ENCODE measurements at places on chromosomes 5 and 9.
A peak's percentile ranks its signal among the peaks of the same experiment; 100 is the strongest.

DNA sequence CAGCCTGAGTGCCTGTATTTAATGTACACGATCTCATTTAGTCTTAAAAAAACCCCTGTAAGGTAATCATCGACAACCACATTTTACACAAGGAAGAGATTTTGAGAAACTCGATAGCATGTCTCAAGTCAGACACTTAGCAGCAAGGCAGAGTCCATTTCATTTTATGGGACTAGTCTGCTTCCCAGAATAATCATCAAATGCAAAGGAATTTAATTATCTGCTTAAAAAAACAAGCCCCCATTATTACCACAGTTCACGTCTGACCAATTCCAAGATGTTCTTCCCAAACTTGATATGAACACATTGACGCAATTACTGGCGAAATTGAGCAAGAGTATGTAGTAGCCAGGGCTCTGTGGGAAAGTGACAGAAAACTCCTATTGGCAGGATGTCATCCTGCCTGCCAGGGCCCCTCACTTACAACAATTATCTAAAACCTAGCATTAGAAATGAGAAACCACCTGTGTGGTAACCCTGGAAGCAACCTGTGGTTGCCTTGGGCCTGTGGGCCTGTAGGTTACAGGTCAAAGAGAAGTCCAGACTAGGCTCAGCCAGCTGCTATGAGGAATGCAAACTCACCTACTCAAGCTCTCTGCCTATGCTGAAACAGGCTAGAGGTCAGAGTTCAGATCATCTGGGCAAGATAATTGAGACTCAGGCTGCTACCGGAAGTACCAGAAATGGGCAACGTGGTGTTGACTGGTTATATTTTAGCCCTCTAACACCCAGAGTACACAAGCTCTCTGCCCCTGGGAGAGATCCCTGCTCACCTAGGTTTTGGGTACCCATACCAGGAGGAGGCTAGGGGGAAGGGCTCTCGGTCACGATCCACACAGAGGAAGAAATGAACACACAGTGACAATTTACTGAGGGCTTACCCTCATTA lies 1.6 kb downstream of the B4GALT1 start:
- DNase-seq: no peak

- DNase-seq: no peak
Measured at GRCh38 chr5:171693412-171693811, 92.2 kb upstream of the SMIM23 start.

DNA sequence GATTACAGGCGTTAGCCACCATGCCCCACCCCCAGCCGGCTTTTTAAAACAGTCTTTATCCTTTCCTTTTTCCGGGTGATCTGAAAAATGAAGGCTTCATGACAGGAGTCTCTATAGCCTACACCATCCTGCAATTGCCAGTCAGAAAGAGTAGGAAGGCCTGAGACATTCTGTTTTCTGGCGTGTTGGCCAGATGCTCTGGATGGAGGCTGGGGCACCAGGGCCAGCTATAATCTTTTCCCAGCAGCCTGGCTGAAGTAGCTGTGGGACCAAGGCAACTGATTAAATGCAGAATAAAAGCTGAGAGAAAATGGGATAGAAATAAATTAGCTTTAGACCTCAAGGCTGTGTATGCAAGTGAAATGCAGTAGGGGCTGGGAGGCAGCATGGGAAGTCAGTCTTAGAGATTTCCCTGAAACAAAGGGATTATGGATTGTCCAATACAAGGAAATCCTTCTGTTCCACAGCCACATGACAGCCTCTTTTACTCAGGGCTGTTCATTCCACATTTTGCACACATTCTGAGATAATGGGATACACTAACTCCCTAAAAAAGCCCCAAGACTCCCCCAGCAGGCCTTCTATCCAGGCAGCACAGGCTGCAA lies 116.0 kb upstream of the LRRTM2 start:
- DNase-seq: no peak

GRCh38 chr5:61256474-61256873 lies 75.6 kb upstream of the ZSWIM6 start:
- no peak for DNase-seq

GRCh38 chr9:79788662-79789061 lies 216.9 kb downstream of the TLE4 start:
- DNase-seq: no peak

- DNase-seq: no peak
Measured at GRCh38 chr5:114782177-114782576, 387.5 kb downstream of the TRIM36 start.

DNA sequence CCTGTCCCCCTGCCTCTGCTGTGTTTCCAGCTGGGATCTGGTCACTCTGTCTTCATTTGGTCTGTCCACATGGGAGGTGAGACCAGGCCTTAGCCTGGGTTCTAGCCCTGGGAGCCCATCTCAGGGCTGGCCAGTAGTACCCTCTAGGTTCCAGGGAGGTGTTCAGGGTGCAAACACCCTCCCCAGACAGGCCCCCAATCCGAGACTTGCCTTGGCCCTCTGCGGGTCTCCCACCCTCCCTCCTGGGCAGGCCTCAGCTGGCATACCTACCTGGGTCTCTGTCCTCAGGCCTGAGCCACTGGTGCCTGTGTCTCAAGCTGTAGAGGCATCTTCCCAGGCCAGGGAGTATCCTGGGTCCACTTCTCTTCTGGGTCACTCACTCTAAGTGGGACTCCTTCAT lies 925 bp upstream of the SAPCD2 start:
- no peak for DNase-seq

DNA sequence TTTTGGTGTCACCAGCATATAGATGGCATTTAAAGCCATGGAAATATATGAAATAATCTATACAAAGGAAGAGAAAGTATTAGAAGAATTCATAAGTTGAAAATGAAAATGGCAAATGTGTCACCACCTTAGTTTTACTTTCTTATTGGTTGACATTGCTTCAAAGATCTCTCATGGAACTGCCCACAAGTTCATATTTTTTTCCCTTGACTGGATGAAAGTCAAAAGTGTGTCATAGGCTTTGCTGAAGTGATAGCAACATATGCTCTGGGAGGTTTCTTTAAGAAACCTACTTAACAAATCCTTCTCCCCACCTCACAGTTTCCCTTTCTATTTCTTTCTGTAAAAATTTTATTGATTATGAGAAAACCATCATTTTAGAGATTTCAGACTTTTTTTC lies 127.2 kb downstream of the VPS13A start:
- DNase-seq: no peak

DNA sequence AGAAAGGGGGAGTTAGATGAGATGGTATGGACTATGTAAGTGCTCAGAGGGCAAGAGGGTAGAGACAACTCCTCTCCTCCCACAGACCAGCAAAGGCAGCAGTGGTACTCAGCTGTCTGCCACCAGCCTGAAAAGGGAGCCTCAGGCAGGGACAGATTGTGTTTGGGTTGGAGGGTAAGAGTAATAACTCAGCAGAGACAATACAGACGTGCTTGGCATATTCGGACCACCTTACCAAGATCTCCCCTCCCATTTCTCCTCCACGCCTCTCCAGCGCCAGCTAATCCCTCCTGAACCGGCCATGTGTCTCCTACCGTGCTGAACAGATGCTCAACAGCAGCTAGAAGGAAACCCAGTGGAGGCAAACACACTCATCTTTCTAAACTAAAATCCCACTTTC lies 180.8 kb downstream of the ASTN2 start:
- DNase-seq: no peak

- no peak for DNase-seq
Measured at GRCh38 chr5:82982846-82983245, 94.3 kb downstream of the TMEM167A start.

GRCh38 chr5:43256261-43256966 lies 56.8 kb downstream of the HMGCS1 start:
- no peak for DNase-seq

DNA sequence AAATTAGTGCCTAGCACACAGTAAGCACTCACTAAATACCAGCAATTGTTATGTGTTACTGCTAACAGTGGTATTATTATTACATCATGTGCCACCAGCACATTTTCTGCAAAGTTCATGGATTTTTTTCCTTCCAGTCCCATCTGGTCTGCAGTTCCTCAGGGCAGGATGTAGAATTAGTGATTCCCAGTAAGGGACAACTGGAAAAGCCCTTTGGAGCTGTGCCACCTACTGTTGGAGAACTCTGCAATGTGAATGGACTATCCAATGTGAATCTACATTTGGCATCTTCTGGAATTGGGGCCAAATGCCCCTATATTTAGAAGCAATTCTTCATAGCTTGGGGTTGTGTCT lies 154.0 kb downstream of the CDH6 start:
- no peak for DNase-seq

GRCh38 chr5:177368869-177369644 lies 11.3 kb downstream of the RGS14 start:
- no peak for DNase-seq

- DNase-seq: no peak
Measured at GRCh38 chr5:151243564-151243963, 9.4 kb upstream of the GM2A start.

DNA sequence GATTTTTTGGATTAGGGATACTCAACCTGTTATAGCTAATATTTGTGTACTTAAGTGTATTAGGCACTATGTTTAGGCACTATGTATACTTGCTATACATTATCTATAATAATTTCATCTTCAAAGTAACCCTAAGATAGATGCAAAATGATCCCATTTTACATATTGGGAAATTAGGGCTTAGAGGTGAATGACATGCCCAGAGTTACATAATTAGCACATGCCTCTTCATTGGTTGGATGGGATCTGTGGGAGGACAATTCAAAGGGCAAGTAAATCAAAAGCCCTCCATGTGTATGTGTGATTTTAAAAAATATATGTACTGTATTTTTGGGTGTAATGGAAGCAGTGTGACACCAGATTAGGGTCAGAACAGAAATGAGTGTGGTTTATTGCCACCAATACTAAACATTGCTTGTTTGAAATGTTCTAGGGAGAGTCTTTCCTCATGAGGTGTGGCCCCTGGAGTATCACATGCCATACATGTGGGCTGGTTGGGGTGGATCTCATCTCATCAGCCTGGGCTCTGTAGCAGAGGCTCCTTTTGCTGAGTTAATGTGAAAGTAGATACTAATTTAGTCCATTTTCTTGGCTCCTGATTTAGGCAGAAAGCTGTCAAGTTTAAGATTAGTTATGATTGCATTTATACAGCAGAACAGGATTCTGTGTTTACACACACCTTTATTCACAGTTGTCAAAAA lies 5.5 kb downstream of the C9orf85 start:
- no peak for DNase-seq

GRCh38 chr9:6689893-6690674 lies 44.6 kb upstream of the GLDC start:
- DNase-seq: no peak

GRCh38 chr5:149338364-149338763 lies 6.9 kb upstream of the GRPEL2 start:
- DNase-seq: no peak

DNA sequence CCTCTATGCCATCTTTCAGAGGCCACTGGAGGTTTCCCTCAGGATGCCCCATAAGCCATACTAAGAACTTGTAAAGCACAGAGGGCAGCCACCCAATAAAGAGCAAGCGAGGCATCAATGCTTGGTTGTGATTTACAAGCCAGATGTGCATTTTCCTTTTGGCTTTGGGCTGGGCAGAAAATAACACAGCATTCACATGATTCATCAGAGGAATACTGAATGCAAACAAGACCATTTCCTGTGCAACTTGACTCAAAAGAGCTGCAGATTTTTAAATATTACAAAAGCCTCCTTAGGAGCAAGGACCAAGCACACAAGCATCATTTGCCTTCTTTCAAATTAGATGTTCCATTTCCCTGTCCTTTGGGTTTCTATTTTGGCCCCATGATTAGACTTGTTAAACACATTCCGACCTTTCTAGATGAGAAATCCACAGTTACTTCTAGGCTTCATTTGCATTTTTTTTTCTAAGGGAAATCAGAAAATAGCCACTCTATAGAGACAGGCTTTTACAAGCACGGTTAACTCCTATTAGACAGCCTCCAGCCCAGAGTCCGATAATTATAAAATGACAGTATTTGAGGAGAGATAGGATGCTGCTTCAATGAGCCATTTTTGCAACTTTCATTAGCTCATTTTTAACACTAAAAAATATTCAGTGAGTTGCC lies 207.8 kb downstream of the SEMA5A start:
- DNase-seq: no peak

DNA sequence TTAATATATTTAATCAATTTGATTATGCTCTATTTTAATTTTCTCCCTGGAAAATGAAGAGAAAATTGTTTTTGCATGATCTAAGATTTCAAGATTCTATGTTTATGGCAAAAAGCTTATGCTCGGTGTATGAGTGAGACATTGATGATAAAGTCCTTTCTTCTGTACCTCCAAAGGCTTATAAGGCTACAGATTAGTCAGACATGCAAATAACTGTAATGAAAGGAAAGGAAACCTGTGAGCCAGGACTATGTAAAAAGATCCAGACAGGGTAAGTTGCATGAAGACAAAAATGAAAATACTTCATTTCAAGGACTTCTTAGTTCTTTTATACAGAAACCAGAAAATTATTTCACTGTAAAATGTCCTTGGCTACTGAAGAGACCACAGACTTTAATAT lies 52.2 kb upstream of the EDIL3 start:
- DNase-seq: no peak

GRCh38 chr9:129412814-129413536 lies 207.9 kb downstream of the C9orf50 start:
- DNase-seq: peak; percentile 75

DNA sequence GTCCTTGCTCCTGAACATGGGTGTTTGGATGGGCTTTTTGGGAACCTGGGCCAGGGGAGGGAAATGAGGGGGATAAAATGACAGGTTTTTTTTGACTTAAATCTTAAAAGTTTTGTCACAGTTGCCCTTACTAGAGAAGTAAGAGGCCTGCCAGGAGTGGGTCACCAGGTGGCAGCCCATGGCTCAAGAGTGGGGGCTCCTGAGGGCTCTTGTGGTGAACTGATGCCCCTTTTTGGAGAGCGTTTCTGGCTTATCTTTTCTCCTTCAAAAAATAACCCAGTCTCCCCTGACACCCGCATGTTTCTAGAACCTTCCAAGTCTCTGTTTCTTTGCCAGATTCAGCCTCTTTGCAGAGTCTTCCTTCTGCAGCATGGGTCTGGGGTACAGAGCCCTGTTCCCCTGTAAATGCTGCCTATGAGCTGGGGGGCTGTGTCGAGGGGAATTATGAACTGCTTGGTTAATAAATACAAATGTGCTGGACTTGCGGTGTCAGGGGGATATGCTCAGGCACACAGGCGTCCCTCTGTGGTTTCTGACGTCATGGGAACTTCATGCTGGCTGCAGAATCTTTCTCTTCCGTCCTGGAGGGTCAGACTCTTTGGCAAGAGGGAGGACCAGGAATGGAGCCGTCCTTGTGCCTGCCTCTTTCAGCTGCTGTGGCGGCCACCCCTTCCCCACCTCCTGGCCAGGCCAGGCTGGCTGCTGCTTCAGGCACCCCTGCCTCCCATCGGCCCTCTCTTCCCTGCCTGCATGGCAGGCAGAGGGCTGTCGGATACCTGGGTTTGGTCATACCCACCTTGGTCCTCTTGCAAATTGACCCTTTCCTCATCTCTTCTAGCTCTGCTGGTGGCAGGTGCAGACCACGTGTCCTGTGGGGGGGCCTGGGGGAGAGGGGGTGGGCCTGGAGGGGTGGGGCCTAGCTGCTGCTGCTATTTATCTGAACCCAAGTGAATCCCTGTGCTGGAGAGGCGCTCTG lies 30.1 kb downstream of the PTPA start:
- peak; percentile 35 for DNase-seq

Measured in hematopoietic multipotent progenitor cell (in vitro differentiated cells).